ENCODE measurements at places on chromosomes 12 and 14.

DNA sequence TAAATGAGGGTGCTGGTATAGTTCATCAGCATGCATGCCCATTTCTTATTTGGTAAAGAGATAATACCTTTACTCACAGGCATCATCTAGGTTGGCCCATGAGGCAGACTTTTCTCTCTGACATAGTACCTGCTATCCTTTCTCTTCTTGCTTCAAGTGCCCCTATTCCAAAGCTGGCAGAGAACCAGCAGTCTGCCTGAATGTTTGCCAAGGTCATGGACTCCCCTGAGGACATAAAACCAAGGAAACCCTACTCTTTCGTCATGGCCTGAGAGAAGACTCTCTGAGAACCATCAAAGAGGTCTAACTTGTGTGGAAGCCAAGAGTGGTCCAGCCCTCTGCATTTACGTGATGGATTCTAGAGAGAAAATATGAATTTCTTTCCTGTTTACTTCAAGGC lies 11.9 kb downstream of the PPP1R36 start:
- DNase-seq = no peak

DNA sequence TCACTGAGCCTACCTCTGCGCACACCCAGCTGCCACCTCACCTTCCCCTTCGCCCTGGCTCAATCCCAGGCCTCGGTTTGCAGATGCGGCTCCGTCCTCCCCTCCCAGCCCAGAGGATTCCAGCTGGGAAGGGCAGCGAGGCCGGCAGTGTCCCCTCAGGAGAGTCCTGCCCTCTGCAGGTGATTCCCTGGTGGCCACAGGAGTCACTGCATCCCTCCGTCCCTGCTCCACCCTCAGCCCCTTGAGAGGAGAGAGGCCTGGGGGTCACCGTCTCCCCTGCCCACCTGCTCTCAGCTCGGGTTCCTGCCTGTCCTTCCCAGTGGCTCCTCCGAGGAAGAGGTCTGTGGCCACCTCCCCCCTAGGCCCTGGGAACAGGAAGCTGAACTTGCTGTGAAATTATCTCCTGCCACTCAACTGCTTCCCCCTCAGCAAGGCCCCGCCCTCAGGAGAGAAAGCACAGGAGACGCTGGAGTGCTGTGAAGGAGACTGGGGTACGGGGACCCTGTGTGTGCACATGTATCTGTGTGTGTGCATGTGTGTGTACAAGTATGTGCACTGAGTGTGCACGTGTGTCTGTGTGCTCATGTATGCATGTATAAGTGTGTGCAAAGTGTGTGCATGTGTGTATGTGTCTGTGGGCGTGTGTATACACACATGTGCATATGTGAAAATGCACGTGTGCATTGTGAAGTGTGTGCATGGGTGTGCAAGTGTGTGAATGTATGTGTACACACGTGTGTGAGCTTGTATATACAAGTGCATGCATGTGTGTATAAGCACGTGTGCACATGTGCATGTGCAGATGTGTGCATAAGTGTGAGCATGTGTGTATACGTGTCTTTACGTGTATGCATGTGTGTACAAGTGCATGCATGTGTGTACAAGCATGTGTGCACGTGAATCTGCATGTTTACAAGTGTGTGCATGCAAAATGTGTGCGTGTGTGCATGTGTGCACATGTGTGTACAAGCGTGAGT lies 13.2 kb upstream of the GALNT9 start:
- DNase-seq = no peak

DNA sequence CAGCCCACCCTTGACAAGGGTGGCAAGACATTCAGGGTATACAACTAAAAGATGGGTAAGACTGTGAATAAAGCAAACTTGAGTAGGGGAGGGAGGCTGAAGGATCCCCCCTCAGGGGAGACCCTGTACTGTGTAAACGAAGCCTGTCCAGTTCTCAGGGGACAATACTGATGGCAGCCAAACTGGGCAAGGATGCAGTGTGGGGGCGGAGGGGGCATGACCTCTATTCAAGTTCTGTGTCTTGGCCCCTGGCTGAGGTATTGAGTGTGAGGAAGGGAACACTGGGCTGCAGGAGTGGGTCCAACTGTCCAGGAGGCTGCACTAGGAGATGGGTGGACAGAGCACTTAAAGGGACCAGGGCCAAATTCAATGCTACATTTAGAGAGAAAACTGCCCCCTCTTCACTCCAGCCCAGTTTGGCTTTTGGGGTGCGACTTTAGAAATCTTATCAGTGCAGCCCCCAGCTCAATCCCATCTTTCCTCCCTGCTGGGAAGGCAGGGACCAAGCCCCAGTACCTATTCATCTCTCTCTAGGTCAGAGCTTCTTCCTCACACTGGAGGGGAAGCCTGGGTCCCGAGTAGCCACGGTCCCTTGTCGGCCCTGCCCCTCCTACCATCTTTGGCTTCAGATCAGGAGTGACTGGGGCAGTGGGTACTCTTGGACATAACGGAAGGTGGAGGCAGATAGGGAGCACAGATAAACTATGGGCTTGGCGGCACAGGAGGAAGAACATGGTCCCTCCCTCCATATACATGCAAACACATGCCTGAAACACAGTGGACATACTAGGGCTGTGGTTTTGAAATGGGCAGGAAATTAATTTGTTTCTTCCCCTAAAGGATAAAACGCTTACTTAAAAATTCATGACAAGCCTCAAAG lies 11.8 kb downstream of the SLC39A5 start:
- DNase-seq = no peak

- DNase-seq = no peak
Measured at GRCh38 chr14:65096323-65097089, 5.8 kb downstream of the MAX start.

- DNase-seq = no peak
Measured at GRCh38 chr12:5730962-5731361, 214.1 kb downstream of the ANO2 start.

GRCh38 chr14:61322011-61322798 lies 826 bp downstream of the PRKCH start:
- no peak for DNase-seq

DNA sequence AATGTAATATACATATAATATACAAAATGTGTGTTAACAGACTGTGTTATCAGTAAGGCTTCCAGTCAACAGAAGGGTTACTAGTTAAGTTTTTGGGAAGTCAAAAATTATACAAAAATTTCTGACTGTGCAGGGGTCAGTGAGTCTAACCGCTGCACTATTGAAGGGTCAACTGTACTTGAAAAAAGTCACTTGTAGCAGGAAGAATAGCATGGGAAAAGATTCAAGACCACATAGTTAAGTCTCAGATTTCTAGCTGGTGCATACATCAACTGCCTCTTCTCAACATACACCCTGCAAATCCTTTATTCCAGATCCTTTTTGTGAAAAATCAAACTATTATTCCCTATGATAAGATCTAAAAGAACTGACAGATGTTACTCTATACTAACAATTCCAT lies 5.9 kb downstream of the EPS8 start:
- no peak for DNase-seq

DNA sequence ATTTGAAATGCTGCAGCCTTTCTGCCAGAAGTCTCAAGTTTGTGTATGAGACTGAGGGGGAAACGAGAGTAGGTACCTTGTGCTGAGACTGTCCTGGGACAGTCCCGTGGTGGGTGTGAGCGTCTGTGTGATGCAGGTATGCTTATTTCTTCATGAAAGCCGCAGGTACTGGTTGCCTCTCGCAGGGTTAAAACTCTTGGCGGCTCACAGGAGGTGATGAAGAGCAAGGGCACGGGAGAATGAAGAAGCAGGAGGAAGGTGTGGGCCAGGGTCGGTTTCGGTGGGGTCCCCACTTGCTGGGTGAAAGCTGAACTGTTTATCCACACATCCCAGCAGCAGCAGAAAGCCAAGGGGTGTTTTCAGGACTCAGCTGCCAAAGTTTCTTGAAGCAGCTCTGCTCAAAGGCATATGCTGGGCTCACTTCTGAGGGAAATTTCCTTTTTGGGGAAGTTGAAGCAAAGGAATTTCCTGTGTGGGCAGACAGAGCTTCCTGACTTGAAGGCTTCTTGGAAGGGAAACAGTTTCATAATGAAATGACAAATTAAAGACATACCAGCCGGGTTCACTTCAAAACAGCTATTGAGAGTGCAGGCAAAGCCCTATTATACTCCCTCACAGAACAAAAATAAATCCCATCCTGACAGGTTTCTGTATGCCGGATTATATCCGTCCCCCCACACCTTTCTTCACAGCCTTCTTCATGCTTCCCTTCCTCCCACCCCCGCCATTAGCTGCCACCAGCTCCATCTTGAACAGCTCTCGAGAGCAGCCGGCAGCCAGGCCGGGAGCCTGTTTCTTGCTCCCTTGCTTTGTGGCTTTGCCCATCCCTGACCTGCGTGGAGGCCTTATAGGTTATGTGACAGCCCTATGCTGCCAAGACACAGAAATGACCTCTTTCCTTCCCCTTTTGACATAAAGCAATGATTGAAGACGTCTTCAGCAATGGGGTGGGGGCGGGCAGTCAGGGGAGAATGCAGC lies 116.6 kb downstream of the ETV6 start:
- peak; percentile 42 for DNase-seq

Data from activated naive CD8-positive, alpha-beta T cell treated with anti-CD3 and anti-CD28 coated beads, Interleukin-2, amount 50 U/mL, for 16 hours (primary cell).